ENCODE measurements at places on chromosomes 1 and 21.

- no peak for DNase-seq
Measured at GRCh38 chr1:208083715-208084085, 160.5 kb downstream of the PLXNA2 start.

- no peak for DNase-seq
Measured at GRCh38 chr1:43267291-43267805, 2.4 kb upstream of the TMEM125 start.

DNA sequence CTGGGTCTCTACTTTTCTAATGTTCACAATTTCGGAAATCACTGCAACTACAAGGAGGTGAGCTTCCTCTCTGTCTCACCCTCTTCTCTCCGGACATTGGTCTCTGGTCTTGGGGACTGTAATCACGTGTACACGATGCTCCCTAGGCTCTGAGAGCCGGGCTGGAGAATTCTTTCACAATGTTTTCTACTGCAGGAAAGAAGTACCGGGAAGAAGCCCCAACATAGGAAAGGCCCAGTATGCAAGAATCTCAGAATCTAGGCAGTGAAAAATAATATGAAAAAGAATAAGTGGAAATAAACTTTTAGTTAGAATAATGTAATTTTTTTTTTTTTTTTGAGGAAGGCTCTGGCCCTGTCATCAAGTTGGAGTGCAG is 13.5 kb upstream of the HJV start:
- DNase-seq = no peak

- DNase-seq = no peak
Measured at GRCh38 chr1:206941766-206942418, 4.4 kb downstream of the PIGR start.
